ENCODE measurements at places on chromosomes 1 and 21. TPM values are rescaled to one million over a fixed set of nuclear protein-coding genes. Genes with fewer than 3 reads are reported as not detected.

DNA sequence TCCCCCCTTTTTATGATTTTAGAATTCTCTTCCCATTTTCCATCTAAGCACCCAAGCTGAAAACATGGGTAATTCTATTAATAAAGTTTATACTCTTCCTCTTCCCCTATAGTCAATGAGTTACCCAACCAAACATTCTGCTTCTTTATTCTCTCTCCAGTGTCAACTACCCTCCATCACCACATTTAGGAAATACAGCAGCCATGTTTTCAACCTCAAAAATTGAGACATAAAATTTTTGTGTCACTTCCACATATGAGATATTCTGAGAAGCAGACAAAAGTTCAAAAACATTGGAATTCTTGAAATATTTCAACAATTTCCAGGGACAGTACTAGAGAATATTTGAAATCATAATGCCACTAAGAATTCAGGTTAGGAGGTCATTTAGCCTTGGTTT is 64.8 kb upstream of the ATP1A1 start:
- no peak for DNase-seq

DNA sequence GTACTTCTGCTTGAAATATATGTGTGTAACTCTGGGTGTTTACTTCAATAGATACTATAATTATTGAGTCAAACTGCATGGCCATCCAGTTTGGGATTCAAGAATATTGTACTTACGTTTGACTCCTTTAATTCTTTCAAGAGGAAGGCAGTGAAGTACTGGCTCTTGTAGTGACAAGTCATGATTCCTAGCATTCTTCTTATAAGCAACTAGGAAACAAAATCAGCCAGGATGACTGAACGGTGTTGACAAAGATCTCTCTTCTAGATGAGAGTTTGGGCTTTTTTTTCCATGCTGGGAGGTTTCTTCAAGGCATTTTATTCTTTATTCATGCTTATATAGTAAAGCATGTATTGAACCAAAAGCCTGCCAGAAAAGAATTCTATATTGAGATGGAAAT is 58.3 kb downstream of the CLEC20A start:
- DNase-seq, result no peak

DNA sequence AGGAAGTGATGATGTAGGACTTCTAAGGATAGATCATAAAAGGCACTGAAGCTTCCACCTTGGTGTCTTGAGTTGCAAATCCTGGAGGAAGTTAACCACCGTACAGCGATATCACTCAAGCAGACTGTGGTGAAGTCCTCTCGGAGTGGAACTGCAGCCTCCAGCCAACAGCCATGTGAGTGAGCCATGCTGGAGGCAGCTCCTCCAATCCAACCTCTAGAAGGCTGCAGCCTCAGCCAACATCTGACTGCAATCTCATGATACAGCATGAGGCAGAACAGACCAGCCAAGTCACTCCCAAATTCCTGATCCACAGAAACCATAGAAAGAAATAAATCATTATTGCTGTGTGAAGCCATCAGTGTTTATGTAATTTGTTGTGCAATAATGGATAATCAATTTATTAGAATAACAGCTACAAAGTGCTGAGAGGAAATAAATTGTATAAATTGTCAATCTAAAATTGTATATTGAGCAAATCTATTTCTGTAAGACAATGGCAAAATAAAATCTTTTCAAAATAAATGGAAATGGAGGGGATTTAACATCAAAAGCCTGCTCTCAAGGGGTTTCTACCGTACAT is 65.0 kb downstream of the PRSS38 start:
- DNase-seq, result no peak

DNA sequence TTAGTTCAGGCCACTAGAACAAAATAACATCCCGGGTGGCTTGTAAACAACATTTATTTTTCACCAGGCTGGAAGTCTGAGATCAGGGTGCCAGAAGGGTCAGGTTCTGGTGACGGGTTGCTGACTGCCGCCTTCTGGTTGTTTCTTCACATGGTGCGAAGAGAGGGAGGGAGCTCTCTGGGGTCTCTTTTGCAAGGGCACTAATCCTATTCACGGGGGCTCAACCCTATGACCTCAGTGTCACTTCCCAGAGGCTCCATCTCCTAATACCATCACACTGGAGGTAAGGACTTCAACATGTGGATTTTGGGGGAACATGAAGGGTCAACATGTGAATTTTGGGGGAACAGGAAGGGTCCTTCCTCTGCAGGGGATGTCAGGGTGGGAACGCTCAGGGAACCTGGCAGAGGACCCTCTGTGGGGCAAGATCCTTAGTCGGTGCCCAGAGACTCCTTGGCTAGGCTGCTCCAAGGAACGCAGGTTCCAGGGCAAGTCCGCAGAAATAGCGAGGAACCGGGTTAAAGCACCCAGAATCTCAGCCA is 8.7 kb upstream of the C2CD2 start:
- DNase-seq, result no peak

DNA sequence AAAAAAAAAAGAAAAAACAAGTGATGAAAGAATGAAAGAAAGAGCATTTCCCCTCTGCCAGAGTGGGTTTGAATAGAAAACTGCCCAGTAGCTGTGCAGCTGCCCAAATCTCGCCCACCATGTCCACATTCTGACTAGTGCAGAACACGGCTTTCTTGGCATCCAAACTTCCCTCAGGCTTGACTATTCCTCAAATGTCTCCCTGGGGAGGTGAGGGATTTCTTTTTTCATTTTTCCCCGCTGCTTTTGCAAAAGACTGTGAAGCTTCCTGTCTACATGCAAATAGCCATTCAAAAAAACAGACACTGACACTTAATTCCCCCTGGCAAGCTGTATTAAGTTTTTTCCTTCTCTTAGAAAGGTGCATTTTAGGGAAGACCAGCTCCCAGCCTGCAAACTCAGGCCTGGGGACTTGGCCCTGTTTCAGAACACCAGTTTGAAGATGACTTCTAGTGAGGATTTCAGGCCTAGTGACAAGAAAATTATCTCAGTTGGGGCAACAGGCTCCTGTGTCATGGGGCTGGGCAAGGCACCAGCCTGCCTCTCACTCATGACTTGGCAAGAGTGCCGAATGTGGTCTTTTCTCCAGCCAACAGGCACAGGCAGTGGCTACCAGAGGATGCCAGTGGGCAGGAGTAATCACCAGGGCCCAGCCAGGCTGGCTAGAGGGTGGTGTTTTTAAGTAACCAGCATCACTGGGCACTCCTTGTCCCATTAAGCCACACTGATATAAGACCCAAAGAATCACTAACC is 178.1 kb upstream of the NFIA start:
- no peak for DNase-seq

Gene SYT11
- polyA plus RNA-seq, result 21.7 TPM

Gene FCAMR
- 7.7 TPM for polyA plus RNA-seq

Gene CRP
- polyA plus RNA-seq, result not detected
